NCI-H1105 treated with DMSO at 0.1 percent for 48 hours (cell line): ENCODE measurements at places on chromosomes 3 and 15.

- no peak for DNase-seq
These were observed 14.5 kb downstream of the EFCAB12 start for GRCh38 chr3:129413687-129414506.

DNA sequence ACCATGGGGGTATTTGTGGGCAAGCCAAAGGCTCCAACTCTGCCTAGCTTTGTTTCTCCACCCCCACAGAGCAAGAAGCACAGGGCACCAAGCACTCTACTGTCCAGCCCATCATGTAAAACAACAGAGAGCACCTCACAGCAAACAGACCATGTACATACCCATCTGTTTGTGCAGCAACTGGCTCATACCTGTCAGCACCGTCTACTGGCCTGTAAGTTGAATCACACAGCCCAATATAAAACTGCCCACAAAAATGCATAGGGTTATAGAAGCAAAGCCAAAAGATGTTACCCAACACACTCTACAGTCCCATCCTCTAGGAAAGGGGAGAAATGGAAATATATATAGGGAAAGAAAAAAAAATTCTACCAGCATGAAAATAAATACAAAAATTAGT, 139.7 kb upstream of the CPNE4 start:
- no peak for DNase-seq

DNA sequence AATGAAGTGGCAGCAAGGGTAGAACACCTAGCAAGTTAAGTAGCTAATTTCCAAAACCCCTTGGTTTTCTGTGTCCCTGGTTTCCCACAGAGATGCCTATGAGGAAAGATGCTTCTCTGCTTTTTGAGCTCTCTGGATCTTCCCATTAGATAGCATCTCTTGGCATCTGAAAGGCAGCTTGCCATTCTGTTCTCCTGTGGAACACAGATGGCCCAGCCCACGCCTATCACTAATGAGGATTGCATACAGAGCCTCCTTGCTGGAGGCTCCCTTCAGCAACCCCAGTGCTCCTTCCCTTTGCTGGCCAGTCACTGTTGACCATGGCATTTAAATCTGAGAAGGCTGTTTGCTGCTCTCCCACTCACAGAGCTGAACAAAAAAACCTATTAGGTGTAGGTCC, 34.4 kb upstream of the ETV5 start:
- no peak for DNase-seq

- no peak for DNase-seq
These were observed 114.9 kb downstream of the SLC25A26 start for GRCh38 chr3:66335671-66336070.

GRCh38 chr3:184196536-184196935, 10.5 kb downstream of the ABCF3 start:
- no peak for DNase-seq
